Activated naive CD4-positive, alpha-beta T cell (primary cell): ENCODE measurements at places on chromosomes 11 and 22.

DNA sequence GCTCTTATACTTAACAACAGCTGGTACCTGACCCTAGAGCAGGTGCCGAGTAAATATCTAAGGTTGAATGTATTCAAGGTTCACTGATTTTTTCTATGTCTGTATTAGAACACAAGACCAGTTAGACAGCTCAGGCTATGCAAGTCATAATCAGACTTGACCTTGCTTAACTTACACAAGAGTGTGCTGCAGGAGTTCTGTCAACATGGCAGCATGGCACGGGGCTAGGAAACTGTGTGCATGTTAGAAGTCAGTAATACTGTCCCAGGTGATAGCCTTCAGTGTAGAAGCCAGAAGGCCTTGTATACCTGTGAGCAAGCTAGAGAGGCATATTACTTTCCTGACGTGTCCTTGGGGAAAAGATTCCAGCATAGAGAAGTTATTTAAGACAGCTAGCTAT is 253.1 kb downstream of the FAT3 start:
- no peak for DNase-seq

GRCh38 chr22:25485626-25486545 is 78.6 kb upstream of the GRK3 start:
- no peak for DNase-seq

GRCh38 chr11:24496736-24497725 is at the start of gene LUZP2:
Gene LUZP2, plus strand, starts transcription at chr11:24497053.
- DNase-seq, result no peak

- no peak for DNase-seq
Measured at GRCh38 chr11:94673951-94674491, 94.1 kb upstream of the AMOTL1 start.

- DNase-seq, result no peak
Measured at GRCh38 chr11:130666781-130667251, 218.4 kb downstream of the ADAMTS15 start.

DNA sequence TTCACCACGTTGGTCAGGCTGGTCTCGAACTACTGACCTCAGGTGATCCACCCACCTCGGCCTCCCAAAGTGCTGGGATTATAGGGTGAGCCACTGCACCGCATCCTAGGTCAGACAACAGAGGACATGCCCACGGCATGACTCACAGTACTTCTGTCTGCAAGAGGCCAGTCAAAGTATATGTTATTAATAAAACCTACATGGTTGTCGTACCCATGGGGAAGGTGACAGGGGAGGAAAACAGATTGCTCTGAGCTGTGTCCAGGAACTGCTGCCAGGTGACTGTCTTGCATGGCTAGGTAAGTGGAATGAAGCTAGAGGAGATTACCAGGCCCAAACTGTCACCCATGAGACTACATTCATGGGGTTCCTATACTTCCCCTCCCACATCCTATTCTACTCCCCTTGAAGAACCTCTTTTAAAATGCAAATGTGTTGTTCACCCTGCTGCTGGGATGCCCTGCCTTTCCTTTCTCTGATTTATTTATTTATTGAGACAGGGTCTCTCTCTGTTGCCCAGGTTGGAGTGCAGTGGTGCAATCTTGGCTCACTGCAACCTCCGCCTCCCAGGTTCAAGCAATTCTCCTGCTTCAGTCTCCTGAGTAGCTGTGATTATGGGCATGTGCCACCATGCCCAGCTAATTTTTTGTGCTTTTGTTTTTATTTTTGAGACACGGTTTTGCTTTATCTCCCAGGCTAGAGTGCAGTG is 2.0 kb upstream of the NLRX1 start:
- DNase-seq, result no peak

DNA sequence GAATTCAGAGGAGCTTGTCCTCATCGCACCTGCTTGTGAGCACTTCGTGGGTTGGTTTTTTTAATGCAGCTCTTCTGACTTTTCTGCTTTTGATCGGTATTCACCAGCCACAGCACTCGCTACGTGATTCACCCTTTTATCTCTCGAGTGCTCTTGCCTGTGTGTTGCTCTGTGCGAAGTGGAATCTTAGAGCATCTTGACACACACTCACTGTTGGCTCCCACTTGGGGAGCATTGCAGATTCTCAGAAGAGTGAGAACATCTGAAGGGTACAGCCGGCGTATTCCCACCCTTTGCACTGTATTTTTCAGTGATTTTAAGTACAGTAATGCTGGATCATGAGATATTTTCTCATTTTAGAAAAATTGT is 10.9 kb downstream of the TNNT3 start:
- no peak for DNase-seq

GRCh38 chr11:125084057-125084416 is 20.9 kb downstream of the SLC37A2 start:
- no peak for DNase-seq

DNA sequence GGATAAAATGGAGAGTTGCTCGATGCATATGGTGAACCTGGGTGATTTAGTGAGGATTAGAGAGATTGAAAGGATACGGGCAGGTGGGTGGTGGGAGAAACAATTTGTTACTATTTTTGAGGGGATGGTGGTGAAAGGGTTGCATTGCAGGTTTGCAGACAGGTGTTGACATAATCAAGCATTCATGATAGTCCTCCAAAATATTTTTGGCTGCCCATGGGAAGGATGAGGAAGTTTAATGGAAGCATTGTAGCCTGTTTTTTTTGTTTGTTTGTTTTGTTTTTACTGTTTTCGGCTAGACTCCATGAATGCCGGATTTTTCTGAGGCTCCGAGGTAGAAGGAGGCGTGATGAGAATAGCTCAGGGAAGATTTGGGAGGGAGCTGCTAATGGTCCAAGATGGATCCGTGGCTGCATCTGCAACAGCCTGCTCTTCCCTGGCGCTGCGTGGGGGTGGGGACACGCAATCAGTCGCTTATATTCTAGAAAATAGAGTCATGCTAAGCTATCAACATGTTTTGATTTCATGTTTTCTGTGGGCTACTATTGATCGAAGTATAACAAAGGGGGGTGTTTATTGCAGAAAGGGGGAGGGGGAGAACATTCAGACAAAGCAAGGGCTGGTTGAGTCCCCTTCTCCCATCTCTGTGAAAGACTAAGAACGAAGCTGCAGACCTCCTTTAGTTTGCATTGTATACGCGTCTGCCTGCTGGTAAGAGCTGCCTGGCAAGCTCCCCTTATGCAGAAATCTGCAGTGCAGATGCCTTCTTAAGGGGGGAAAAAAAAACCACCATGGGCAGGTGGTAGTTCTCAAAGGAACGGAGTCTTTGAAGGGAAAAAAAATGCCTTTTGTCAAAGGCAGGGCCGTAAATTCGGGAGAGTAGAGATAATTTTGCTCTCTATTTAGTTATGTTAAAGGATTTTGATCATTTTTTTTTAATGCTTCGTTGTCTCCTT is 1.0 kb downstream of the RTN3 start:
- no peak for DNase-seq

DNA sequence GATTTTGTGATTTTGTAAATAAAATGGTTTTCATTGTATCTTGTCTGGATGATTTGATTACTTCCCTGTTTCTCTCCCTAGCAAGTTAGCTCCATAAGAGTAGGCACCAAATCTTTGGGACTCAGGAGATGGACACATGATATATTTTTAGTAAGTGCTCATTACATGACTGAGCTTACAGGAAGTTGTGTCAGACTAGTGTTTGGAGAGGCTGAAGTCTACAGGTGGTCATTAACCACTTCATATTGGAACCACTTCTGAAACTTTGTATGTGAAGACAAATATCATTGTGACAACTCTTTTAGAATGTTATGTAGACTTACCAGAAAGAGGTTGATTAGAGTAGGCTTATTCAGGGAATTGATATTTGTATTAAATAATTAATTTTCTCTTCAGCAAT is 19.1 kb downstream of the ARHGAP42 start:
- DNase-seq, result no peak

DNA sequence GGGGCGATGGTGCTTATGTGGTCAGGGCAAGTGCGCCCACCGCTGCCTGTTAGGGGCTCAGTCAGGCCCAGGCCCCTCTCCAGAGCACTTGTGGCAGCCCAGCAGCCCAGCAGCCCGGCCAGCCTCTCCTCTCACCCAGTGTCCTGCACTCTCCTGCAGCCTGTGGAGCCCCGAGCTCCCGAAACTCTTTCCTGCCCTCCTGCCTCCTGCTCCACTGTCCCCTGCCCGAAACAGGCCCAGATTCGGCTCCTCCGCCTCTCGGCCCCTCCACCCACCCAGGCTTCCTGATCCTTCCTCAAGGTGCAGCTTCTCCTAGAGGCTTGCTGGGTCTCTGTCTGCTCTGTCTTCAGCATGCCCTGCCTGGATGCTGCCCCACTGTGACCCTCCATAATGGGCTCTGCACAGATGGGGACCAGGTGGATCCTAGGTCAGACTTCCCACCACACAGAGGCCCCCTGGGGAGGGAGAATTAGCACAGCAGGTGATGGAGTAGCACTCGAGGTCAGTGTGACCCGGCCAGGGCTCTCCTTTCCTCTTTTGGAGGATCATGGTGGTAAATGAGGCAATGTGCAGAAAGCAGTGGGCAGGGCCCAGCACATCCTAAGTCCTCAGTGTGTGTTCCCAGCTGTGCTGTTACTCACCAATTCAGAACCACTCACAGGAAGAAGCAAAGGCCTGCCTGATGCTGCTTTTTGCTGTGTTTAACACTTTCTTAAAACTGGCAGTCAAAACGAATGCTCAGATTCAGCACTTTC is 18.6 kb upstream of the NAP1L4 start:
- no peak for DNase-seq

DNA sequence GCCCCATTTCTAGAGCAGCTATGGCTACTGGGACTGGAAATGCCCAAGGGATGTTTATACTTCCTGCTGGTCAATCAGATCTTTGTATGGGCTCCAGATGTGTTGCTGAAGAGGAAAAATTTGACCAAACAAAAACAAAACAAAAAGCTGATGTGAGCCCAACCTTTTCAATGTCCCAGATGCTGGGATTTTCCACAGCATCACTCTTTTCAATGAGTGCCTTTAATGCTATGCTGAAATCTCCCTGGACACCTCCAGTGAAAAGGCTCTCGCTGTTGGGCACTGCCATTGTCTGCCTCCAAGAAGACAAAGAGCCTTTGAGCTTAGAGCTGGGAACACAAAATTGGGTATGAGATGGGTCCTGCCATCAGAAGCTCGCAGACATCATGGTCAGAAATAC is 671.9 kb downstream of the NTM start:
- DNase-seq, result no peak

DNA sequence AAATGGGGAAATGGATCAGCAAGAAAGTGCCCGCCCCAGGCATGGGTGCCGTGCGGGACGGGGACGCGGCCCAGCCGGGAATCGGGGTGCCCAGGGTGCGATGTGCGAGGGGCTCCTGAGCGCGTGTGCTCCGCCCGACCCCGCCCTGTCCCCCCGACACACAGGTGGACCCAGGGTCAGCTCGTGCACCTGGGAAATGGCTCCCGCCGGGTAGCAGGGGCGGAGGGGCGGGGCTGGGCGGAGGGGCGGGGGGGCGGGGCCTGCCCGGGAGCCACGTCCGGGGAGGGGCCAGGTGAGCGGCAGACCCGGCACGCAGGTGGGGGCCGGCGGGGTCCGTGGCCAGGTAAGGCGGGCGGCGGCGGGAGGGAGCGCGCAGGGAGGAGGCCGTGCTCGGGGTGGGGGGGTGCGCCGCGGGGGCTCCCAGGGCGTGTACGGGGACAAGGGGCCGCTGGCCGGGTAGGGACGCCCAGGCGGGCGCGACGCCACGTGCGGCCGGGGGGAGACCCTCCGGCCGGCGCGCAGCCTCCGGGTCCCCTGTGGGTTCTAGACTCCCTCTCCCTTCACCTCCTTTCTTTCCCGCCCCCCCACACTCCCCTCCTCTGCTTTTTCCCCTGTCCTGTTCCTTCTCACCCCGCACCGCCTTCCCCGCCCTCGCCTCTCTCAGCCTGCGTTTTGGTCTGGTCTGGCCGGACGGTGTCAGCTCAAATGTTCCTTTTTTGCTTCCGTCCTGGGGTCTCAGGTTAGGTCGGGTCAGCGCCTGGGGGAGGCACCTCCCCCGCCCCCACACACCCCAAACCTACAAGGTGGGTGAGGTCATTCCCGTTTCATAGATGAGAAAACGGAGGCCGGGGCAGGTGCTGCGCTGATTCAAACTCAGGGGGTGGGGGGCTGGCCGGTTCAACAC is at the start of gene ARHGAP8:
TSS of gene ARHGAP8 (plus strand) at position 291 of the 904 bp plus-strand sequence. CDS start 33,953 bp downstream, outside the sequence.
- peak; percentile 37 for DNase-seq

DNA sequence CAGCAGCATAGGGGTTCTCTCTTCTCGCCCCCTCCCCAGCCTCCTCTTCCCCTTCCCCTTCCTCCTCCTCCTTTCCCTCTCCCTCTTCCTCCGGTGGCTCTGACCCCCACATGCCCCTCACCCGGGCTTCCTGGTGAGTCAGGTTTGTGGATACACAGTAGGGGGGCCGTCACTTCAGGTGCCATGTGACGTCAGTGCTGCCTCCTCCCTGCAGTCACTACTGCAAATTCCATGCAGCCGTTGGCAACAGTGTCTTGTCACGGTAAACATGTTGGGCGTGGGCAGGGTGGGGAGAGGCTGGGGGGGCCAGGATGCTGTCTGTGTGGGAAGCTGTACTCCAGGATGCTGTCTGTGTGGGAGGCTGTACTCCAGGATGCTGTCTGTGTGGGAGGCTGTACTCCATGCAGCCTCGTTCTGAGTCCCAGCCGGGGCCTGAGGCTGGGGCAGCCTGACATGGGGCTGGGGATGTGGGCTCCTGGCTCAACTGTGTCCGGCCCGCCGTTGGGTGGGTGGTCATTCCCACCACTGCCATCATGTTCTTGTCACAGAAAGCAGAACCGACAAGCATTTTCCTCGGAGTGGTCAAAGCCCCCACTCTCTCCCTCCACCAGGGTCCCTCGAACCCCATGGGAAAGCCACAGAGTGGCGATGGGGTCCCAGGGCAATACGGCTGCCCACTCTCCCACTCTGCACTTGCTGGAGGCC is 2.4 kb upstream of the MUC2 start:
- no peak for DNase-seq

- no peak for DNase-seq
Measured at GRCh38 chr11:32960553-32961164, 55.0 kb upstream of the DEPDC7 start.

DNA sequence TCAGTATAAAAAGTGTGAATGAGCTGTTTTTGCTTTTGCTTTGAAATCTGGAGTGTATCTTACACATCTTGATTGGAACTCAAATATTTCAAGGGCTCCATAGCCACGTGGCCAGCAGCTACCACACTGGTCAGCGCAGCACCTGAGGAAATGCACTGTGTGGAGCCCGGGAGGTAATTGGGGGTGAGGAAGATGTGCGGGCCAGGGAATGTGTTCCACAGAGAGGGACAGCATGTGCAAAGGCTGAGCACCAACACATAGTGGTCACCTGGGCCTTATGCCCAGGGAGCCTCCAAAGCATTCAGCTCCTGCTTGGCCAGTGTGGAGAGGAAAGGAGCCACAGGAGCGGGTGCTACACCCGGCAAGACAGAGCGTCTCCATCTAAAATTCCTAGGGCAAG is 20.8 kb downstream of the RELT start:
- no peak for DNase-seq

DNA sequence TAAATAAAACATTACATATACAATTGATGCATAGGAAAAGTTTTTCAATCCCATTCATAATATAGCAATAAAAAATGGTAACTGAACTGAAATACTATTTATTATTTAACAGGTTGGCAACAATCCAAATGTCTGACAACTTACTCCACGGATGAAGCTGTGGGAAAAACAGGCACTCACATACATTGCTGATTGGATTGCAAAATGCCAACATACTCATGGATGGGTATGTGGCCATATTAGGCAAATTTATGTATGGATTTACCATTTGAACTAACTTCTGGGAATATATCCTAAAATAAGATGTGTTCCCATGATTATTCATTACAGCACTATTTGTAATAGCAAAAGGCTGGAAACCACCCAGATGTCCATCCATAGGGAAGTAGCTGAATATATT is 3.2 kb upstream of the BIRC2 start:
- no peak for DNase-seq
